ENCODE measurements at places on chromosomes 5 and 9.
A peak's percentile ranks its signal among the peaks of the same experiment; 100 is the strongest.

GRCh38 chr9:127838375-127839078 lies 15.9 kb downstream of the ENG start:
- no peak for DNase-seq

GRCh38 chr5:125756456-125756855 lies 666.8 kb upstream of the GRAMD2B start:
- DNase-seq: no peak

DNA sequence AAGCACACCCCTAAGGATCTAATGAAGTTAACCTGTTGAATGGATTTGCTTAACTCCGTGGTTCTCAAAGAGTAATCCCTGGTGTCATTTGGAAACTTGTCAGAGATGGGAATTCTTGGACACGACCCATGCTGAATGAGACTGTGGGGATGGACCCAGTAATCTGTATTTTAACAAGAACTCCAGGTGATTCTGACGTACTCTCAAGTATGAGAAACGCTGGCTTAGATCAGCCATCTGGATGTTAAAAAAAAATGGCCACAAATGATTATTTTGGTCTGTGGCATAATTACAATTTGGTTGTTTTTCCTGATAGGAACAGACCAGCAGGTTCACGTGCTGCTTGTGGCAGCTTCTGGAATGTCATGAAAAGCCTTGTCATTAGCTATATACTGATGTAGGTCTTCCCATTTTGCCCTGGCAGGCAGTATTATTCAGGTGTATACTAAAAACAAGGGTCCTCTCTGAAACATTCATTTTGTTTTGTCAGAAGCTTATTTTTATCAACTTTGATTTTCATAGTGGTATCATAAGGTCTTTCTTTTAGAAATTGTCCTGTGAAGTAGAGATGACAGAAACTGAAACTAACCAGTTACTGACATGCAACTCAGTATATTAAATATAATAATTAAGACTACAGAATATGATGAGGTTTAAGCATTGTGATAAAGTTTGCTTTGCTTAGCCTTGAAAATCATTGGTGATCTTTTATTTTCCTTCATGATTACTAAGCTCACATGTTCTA lies 15.4 kb downstream of the CPEB4 start:
- DNase-seq: no peak

DNA sequence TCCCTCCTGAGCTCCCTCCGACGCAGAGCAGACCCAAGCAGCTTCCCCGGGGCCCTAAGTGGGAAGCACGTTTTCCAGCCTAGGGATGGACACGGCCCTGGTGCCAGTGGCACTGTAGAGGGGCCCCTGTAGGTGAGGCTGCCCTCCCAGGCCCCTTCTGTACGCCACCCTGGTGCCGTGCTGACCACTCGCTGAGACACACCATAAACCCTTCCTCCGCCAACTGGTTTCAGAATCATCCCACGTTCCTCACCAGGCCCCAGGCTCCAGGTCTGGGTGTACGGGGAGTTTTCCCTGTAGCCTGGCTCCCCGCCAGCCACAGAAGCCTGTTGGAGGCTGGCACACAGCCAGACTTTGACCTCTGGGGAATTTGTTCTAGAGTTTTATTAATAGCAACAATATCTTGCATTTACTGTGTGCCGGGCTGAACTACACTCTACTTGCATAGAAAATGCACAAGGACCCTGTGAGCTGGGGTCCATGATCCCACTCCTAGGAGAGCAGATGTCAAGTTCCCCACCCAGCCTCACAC lies 18.2 kb upstream of the WDR38 start:
- peak; percentile 87 for DNase-seq

DNA sequence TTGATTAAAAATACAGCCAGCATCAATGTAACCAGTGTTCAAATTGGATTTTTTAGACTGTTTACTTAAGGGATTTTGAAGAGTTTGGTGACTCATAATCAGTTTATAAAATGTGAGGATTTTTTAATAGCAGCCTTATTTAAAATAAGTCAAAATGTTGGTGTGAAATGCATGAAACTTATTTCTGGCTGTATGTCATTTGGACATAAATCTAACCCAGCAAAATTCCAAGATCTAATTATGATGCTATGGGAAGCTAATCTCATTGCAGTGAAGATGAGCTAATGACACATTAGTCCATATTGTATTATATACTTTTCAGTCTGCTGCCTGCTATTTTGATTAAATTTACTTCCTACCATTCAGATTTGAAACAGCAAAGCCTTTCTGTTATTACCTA lies 140.3 kb downstream of the AOPEP start:
- no peak for DNase-seq

DNA sequence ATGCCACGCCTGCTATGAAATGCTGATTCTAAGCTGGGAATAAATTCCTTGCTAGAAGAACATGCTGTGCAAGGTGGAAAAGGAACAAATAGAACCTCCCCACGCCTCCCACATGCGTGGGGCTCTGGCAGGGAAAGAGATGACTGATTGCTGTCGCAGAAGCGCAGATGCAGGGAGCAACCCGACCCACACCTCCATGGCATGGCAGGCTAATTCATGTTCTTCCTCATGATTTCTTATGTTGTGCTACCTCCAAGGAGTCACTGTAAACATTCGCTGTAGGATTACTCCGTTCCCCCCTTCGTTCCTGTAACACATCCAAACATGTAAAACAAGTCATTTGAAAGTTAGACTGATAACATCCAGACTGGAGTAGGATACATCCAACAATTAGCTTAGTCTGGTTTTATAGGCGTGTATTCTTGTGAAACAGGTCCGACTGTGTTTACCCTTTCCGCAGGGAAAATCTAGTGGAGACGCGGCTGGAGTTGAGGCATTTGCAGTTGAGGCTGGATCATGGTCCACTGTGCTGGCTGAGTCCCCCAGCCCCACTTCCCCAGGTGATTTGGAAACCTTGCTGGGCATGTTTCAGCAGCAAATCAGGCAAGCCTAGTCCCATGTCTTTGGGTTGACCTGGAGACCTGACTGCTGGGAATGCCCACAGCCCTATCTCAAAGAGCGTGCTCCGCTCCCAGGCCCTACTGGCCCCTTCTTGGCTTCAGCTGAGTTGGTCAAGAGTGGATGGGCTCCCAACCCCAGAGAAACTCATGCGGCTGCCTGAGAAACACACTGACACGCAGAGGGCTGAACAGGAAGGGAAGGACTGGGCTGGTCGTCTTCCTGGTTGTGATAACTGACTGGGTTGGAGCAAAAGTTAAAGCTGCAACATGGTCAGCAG lies 24.8 kb upstream of the ANKRD33B start:
- DNase-seq: no peak

DNA sequence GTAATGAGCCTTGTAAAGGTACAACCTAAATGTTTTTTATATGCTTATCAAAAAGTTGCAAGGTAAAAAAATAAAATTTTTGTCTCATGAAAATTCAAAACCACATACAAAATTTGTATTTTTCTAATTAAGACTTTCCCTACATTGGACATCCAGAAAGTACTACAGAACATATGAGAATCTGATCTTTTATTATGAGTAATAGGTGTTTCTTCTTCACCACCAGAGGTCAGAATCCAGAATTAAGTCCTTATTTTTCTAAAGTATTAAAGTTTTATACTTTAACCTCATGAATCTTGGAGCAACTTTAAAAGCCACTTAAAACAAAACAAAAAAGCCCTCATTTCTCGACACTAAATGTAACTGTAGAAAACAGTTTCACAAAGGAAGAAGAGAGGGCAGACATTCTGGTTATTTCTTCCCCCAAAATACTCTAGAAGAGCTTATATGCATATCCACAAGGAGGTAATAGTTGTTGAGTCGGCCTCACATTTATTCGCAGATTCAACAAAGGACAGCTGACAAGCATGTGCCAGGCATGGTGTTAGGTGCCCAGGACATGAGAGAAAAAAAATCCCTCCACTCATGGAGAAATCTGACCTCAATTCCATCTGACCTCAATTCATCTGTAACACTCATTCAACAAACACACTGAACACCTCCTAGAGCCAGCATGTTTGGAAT lies 69.3 kb downstream of the MLLT3 start:
- peak; percentile 43 for DNase-seq

GRCh38 chr5:111345731-111346130 lies 121.5 kb downstream of the CAMK4 start:
- DNase-seq: no peak

GRCh38 chr5:137752905-137753690 lies 1.1 kb downstream of the HNRNPA0 start:
- peak; percentile 9 for DNase-seq

DNA sequence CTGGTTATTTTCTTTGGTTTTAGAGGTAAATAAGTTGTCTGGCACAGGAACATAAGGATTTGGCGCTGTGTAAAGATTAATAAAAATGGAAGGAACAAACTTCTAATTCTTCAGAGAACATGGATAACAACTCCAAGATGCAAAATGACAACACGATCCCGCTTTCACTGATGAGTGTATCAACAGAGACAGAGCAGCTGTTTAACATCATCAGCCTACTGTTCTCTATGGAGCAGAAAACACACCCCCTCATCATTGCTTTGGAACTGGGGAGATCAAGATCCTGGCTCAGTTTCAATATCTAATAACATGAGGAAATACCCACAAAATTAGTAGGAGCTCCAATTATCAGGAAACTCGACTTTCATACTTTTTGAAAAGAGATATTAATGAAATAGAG lies 8.3 kb upstream of the GAS1 start:
- no peak for DNase-seq

DNA sequence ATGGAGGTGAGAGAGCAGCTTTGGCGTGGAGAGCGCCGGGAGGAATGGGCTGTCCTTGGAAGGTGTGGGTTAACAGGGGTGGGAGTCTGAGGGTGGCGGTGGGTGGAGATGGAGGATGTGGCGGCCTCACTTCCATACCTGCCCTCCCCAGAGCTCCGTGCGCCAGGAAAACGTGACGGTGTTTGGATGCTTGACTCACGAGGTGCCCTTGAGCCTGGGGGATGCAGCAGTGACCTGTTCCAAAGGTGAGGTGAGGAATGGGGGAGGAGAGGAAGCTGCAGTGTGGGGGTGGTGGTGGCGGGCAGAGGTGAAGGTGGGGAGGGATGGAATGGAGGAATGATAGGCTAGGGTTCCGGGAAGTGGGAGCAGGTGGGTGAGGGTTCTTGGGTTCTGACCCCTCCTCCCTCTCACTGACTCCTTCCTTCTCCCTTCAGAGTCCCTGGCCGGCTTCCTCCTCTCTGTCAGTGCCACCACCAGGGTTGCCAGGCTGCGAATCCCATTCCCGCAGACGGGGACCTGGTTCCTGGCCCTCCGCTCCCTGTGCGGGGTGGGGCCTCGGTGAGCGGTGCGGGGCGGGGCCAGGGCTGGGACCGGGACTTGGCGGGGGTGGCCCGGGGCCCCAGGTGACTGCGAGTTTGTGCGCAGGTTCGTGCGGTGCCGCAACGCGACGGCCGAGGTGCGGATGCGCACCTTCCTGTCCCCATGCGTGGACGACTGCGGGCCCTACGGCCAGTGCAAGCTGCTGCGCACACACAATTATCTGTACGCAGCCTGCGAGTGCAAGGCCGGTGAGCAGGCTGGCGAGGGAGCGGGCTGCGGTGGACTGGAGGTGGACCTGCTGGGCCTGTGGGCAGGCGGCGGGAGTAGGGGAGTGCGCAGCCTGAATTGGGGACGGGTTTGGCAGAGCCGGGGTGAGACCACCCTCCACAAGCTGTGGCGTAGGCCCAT lies 17.1 kb downstream of the TMEM8B start:
- DNase-seq: no peak

- no peak for DNase-seq
Observed at GRCh38 chr5:31476738-31477141, 55.2 kb downstream of the DROSHA start.

DNA sequence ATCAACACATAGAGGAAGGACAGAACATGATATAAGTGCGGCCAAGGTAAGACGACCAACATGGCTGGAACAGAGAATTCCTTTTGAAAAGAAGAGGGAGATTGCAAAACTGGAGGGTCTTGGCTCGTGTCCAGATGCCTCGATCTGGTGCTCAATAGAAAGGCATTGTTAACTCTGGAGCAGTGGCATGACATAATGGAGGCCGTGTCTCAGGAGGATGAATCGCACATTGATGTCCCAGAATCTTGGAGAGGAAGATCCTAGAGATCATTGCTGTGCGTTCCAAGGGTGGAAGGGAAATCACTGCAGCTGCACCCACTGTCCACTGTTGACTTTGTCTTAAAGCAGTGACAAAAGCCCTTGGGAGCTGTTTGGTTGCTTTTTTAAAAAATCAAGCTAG lies 30.9 kb downstream of the GRAMD2B start:
- DNase-seq: no peak

DNA sequence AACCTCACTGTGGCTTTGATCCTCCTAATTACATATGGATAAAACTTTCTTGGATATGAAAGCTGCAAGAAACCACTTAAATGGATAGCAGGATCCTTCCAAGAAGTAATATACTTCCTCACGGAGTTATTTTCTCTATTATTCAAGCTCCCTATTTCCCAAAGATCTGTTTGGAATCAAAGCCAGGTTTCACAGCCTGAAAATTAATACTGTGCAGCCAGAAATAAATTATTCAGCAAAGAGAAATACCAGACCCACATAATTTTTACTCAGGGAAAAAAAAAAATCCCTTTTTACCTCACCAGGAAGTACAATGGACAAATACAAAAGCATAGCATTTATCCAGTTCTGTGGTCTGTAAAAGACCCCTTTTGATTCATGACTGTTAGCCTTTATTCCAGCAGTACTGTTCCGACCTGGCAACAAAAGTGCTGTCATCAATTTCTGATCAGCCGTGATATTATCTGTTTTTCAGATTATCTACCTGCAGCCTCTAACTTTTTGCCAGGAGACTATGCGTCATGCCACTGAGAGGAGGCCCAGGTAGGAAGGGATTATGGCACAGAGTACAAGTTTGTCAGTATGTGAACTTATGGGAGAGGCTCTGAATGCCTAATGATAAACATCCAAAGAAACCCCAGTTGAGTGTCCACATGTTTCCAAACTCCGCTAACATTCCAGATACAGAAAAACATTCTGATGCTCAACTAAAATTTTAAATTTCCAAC lies 57.0 kb downstream of the FBN2 start:
- no peak for DNase-seq

- no peak for DNase-seq
Observed at GRCh38 chr5:125038477-125038876, 292.0 kb upstream of the ZNF608 start.

DNA sequence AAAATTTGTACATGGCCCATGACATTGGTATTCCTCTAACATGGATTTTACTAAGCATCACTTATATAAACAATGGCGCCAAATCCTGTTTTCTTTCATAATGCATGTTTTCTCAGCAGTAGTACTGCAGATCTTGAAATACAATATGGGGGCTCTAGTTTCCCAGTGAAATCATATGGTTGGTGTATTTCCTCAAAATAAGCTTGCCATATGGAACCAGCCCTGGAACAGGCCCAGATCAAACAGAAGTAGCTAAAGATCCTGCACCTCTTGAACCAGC lies 163.9 kb downstream of the ZNF608 start:
- no peak for DNase-seq

GRCh38 chr9:89022001-89022759 lies 30.9 kb downstream of the S1PR3 start:
- no peak for DNase-seq

DNA sequence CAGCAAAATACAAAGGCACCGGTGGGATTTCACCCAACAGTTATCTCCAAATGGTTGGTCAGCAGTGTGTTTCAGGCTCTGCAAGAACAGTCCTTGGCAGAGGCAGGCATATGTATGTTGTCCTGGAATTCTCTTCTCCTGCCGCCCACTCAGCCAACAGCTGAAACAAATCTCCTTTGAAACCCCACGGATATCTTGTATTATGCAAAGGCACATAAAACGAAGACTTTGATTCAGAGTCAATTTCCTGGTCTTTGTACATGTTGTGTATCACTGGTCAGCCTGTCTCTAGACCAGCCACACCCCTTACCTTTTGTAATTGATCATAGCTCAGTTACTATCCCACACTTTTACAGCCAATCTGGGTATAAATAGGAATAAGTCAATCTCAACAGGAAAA lies 29.2 kb downstream of the FREM1 start:
- DNase-seq: no peak
